COR-L47 (cell line): ENCODE measurements at places on chromosomes 6 and 20.

GRCh38 chr6:155495011-155495768 lies 39.6 kb upstream of the NOX3 start:
- peak; percentile 0 for DNase-seq

- no peak for DNase-seq
These were observed 19.8 kb downstream of the LAMA4 start for GRCh38 chr6:112234601-112235000.

- no peak for DNase-seq
These were observed 141.3 kb downstream of the ADGRG6 start for GRCh38 chr6:142443102-142443501.

- DNase-seq, result no peak
These were observed 1019.3 kb upstream of the ADGRB3 start for GRCh38 chr6:67615796-67616195.

- no peak for DNase-seq
These were observed 88.2 kb upstream of the DST start for GRCh38 chr6:56730663-56731529.

DNA sequence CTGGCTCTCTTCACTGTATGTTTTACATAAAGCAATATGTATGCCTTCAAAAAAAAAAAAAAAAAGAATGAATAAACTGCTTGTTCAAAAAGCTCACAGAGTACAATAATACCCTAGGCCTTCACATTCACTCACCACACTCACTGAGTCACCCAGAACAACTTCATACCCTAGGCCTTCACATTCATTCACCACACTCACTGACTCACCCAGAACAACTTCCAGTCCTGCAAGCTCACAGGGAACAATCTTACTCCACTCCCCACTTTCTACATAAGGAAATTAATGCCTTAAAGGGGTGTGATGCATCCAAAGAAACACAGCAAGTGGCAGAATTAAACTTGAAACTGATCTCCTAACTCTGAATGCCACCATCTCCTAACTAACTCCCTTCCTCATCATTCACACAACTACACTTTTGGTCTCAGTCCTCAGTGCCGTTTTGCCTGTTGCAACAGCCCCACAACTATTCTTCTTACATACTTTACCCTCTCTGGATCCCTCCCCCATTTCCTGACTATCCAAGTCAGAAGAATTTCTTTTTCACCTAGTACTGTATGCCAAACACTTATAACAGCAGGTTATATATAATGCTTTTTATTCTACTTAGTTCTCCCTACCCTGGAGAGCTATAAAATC lies 34.2 kb downstream of the NHSL1 start:
- no peak for DNase-seq

- no peak for DNase-seq
These were observed 526.4 kb downstream of the QKI start for GRCh38 chr6:163940705-163941623.

- no peak for DNase-seq
These were observed 182.0 kb upstream of the MYLIP start for GRCh38 chr6:15946701-15947385.

DNA sequence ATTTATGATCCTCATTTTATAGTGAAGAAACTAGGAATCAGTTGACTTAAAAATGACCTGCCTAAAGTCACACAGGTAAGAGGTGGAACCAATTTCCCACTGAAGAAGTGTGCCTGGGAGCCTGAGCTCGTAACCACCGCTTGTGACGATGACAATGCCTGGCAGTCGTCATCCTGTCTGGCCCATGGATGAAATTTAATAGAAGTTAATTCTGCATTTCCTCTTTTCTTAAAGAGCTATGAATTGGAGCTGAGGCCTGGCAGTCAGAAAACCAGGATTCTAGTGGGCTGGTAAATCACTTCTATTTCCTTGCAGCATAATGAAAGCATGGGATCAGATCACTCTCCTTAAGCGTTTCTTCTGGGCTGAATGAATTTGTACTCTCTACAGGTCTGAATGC lies 200.0 kb upstream of the SGK1 start:
- DNase-seq, result no peak

GRCh38 chr6:63947792-63948529 lies 312.4 kb downstream of the PHF3 start:
- DNase-seq, result no peak

DNA sequence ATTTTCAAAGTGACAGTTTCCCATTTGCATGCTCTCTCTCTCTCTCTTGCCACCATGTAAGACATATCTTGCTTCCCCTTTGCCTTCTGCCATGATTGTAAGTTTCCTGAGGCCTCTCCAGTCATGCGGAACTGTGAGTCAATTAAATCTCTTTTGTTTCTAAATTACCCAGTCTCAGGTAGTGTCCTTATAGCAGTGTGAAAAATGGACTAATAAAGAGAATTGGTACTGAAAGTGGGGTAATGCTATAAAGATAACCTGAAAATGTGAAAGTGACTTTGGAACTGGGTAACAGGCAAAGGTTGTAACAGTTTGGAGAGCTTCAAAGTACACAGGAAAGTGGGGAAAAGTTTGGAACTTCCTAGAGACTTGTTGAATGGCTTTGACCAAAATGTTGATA lies 389.8 kb downstream of the GRIK2 start:
- no peak for DNase-seq

DNA sequence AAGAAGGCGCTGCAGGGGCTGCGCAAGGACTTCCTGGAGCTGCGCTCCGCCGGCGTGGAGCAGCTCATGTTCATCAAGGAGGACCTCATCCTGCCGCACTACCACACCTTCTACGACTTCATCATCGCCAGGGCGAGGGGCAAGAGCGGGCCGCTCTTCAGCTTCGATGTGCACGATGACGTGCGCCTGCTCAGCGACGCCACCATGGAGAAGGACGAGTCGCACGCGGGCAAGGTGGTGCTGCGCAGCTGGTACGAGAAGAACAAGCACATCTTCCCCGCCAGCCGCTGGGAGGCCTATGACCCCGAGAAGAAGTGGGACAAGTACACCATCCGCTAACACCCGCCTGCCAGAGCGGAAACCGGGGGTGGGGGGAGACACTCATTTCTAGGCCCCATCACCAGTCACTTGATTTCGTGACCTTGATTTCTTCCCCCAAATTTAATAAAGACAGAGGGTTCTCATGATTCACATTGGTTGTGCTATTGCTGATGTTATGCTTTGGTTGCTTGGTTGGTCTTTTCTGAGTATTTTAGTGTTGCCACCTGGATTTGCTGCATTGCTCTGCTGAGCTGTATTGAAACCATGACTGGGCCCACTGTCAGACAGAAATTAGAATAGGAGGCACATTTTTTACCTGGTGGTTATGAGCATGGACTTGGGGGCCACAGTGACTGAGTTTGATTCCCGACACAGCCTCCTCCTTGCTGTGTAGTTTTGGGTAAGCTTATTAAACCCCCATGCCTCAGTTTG lies 1.5 kb downstream of the FAM50B start:
- no peak for DNase-seq

DNA sequence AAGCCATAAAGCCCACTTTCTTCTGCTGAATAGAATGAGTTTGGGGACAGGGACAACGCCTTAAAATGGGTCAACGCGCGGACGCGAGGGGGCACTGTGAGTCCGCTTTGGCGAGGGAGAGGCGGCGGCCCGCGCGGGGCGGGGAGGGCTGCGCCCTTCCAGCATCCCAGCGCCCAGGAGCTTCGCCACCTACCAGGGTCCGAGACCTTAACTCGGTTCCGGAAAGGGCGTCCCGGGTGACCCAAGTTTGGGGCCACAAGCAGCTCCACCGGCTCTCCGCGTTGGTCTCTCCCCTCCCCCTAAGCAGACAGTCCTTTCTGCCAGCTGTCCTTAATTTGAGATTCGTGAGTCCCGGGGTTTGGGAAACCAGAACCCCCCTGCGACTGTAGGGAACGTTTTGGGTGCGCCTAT lies 1.8 kb upstream of the SAMD5 start:
- peak; percentile 37 for DNase-seq

DNA sequence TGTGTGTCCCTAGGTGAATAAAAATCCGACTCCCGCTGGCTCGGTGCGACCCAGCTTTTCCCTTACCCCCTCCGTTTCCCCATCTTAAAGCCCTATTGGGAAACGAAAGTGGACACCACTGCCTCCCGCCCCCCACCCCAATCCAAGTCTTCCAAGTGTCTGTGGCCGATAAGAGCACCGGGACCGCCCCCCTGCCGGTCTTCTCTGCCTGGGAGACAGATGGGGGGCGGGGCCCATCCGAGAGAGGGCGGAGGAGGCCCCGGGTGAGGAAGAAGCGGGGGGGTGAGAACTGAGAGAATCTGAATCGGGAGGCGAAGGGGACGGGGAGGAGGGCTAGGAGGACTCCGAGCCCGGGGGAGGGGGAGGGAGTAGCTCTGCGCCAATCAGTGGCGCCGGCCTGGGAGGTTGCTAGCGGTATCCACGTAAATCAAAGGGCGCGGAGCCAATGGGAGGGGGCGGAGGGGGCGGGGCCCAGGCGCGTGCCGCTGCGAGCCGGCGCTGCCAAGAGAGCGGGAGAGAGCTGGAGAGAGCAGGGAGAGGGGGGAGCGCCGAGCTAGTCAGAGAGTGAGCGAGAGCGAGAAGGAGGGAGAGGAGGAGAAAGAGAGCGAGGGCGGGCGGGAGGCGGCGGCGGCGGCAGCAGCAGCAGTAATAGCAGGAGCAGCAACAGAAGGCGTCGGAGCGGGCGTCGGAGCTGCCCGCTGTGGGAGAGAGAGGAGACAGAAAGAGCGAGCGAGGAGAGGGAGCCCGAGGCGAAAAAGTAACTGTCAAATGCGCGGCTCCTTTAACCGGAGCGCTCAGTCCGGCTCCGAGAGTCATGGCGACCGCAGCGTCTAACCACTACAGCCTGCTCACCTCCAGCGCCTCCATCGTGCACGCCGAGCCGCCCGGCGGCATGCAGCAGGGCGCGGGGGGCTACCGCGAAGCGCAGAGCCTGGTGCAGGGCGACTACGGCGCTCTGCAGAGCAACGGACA lies at the start of gene POU3F2:
POU3F2 (plus strand) TSS at position 515 of the 972 bp plus-strand sequence; CDS start at position 815, 300 bp downstream.
- peak; percentile 98 for DNase-seq

GRCh38 chr6:75397656-75398465 lies 95.7 kb downstream of the FILIP1 start:
- no peak for DNase-seq

GRCh38 chr6:157715728-157716164 lies 107.3 kb upstream of the SNX9 start:
- no peak for DNase-seq

DNA sequence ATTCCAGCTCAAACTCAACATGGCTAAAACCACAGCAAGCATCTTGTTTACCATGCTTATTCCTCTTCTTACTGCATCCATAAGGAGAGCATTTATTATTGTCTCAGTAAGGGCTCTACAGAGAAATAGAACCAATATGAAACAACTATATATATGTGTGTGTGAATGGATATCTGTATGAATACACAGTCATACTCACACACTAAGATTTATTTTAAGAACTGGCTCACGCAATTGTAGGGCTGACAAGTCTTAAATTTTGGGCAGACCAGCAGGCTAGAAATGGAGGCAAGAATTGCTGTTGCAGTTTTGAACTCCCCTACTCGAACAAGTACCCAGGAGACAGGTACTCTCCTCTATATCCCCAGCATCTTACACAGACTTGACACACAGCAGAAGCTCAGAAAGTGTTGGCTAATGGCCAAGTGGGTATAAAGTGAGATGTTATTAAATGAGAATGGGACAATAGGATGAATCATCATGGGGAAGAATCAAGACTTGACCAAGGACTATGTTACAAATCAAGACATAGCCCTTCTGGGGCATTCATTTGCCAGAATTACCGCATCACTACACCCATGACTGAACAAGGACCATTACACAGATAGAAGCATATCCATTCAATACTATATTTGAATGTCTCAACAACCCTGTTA lies 13.0 kb downstream of the ZHX3 start:
- no peak for DNase-seq

- no peak for DNase-seq
These were observed 876 bp upstream of the DSP start for GRCh38 chr6:7540595-7540994.

DNA sequence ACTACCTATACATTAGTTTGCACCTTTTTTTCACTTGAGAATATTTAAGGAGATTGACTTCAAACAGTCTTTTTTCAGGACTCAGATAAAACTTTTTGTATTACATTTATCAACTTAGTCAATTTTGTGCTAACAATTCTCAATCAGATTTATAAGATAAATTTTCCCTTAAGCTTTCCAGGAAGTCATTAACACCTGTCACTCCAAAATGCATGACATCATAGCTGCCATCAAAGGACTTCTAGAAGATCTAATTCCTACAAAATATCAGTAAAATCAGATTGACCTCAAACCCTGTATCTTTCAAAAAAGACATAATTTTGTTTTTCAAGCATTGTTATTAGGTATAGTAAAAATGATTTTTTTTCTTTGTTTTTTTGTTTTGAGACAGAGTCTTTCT lies 9.9 kb downstream of the RFPL4B start:
- no peak for DNase-seq

- no peak for DNase-seq
These were observed 90.5 kb downstream of the ELOVL5 start for GRCh38 chr6:53258076-53258773.

DNA sequence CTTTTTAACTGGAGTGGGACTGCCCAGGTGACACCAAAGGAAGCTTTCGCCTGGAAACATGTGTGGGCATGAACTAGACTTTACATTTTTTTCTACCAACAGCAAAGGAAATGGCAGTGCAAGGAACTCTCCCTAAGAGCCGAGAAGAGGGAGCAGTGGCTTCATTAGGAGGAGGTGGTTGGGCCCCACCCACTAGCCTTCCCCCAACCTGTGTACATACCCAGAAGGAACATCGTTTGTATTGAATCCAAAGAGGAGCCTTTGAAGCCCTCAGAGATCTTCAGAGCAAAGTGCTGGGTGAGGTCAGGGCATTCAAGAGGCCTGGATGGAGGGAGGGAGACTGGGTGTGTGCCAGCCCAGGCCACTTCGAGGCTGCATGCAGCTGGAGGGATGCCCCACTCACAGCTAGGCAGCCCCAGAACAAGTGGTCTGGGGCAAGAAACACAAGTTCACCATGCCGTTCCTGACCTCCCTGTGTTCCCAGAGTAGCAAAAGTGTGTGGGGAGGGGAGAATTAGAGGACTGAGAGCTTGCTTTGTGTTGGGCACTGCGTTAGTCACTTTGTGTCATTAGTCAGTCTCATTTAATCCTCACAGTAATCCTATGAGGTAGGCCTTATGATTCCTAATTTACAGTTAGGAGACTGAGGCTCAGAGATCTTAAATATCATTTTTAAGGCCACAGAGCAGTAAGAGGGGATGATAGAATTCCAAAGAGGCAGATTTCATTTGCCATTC lies 191.6 kb upstream of the SUPT3H start:
- no peak for DNase-seq

- no peak for DNase-seq
These were observed 53.5 kb downstream of the AGPAT4 start for GRCh38 chr6:161220346-161220745.

GRCh38 chr20:62155428-62156253 lies 12.1 kb downstream of the SS18L1 start:
- no peak for DNase-seq

GRCh38 chr20:2849529-2849928 lies 9.0 kb downstream of the VPS16 start:
- DNase-seq, result no peak
